Glomerular endothelial cell (primary cell): ENCODE measurements at places on chromosomes 6 and 20.
A peak's percentile ranks its signal among the peaks of the same experiment; 100 is the strongest.

- no peak for DNase-seq
Observed at GRCh38 chr6:71220466-71220865, 68.1 kb upstream of the OGFRL1 start.

DNA sequence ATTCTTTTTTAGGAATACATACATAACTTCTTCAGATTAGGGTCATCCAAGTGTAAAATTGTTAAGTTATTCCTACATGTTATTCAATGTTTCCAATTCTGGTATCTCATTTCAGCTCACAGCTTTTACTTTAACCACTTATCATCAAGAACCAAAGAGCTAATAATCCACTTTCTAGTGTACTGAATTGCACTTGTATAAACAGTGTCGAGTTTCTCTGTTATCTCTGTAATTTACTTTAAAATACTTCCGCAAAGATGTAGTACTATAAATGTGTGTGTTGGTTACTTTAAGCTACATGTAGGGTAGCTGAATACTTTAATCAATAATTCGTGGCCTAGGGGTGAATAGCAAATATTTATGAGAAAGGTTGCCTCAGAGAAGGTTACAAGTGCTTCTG is 8.8 kb upstream of the GJA1 start:
- DNase-seq: no peak

DNA sequence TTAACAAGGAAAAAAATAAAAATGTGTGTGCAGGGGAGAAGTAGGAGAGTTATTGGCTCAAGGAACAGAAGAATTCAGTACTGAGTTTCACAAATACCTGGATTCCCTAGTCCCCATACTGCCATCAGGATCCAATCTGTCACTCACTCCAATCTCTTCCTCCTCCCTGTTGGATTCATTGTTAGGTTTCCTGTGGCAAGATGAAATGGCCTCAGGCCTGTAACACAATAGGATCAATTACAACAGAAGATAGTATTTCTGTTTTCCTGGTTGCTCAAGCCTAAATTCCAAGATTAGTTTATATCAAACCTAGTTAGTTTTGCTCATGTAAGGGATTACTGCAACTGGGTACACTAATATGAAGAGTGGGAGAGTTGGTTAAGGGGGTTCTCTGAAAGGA is 24.4 kb downstream of the HCRTR2 start:
- no peak for DNase-seq

DNA sequence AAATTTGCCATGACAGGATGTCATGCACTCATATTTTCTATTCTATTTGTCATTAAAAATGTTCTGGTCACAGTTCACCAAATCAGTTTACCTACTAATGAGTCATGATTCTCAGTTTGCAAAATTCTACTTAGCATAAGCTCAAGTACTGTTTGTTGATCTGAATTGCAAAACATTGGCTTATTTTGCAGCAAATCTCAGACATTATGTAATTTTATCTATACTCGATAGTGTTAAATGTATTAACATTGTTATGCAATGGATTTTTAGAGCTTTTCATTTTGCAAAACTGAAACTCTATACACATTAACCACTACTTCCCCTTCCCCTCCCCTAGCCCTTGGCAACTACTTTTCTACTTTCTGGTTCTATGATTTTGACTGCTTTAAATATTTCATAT is 213.8 kb upstream of the ZFP64 start:
- no peak for DNase-seq

GRCh38 chr20:44433751-44434538 is 41.7 kb upstream of the TTPAL start:
- no peak for DNase-seq

- DNase-seq: no peak
Observed at GRCh38 chr20:17457588-17458190, 73.5 kb downstream of the BFSP1 start.

- no peak for DNase-seq
Observed at GRCh38 chr6:14451594-14452374, 334.2 kb downstream of the CD83 start.

- no peak for DNase-seq
Observed at GRCh38 chr6:9437836-9438235, 977.0 kb downstream of the TFAP2A start.

GRCh38 chr6:138920906-138921305 is 67.1 kb downstream of the REPS1 start:
- DNase-seq: peak; percentile 37

DNA sequence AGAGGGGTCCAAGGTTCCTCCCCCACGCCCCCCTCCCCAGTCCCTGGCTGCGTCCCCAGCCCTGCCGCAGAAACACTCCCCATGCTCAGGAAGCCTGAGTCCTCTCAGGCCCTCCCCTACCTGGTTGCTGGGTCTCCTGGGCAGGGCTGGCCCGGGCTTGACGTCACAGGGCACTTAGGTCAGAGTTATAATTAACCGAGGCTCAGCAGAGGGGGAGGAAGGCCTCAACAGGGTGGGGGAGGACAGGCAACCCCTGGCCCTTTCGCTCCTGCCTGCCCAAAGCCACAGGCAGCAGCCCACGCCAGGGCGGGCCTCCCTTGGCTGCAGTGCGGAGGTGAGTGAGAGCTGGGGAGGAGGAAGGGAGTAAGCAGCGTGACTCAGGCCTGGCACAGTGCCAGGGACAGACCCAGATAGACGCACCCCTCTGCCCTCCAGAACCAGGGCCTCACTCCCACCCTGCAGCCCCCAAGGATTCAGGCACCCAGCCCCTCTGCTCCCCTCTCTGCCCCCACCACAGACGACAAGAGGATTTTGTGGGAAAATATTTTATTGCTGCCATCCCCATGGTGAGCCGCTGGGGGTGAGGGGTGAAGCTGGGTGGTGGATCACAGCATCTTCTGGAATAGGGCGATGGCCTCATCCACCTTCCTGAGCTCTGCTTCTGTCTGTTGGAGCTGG is at the start of gene VWA7:
Gene VWA7, minus strand, starts transcription at position 340 of the 678 bp plus-strand sequence. CDS start 549 bp downstream, outside the sequence.
- no peak for DNase-seq

DNA sequence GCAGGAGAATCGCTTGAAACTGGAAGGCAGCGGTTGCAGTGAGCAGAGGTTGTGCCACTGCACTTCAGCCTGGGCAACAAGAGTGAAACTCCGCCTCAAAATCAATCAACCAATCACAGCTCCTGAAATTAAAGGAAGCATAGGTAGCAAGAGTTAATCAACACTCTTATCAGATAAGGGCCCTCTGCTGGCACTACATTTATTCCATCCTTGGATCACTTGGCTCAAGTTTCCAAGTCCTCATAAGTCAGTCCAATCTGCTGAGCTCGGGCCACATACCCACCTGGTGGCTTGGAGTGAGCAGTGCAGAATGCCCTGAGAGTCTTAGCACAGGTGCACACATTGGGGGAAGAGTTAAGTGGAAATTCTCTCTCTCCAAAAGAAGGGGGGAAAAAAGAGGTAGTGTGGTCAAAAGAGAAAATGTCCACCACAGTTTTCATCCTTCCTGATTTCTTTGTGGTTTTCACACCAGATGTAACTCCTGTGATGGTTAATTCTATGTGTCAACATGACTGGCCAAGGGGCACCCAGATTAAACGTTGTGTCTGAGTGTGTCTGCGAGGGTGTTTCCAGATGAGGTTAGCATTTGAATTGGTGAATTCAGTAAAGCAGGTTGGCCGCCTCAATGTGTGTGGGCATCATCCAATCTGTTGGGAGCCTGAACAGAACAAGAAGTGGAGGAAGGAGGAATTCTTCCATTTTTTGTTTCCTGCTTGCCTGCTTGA is 14.2 kb upstream of the FAM8A1 start:
- no peak for DNase-seq

DNA sequence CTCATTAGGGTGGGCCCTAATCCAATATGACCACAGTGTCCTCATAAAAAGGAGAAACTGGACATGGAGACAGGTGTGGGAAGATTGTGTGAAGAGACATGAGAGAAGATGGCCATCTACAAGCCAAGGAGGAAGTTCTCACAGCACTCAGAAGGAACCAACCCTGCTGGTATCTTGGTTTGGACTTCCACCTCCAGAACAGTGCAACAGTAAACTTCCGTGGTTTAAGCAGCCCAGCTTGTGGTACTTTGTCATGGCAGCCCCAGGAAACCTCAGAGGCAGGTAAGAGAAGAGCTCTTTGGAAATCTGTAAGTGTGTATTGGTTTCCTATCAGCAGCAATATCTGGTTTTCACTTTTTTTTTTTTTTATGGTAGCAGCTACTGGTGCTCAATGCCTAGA is 16.5 kb upstream of the CNKSR3 start:
- DNase-seq: no peak

- DNase-seq: no peak
Observed at GRCh38 chr6:168737481-168737880, 296.5 kb downstream of the SMOC2 start.

GRCh38 chr6:136587527-136587926 is 37.3 kb upstream of the MAP7 start:
- no peak for DNase-seq

DNA sequence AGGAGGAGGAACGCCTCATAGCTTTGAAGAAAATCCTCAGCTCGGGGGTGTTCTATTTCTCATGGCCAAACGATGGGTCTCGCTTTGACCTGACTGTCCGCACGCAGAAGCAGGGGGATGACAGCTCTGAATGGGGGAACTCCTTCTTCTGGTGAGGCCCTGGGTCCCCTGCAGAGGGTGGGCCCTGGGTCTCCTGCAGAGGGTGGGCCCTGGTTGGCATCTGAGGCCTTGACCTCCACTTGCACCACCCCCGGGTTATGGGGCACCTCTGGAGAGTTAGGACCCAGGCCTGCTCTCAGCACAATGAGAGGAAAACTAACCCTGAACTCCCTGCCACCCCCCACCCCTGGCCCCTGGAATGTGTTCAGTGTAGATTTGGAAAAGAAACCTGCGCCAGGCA is 47.2 kb downstream of the SYNJ2 start:
- no peak for DNase-seq

DNA sequence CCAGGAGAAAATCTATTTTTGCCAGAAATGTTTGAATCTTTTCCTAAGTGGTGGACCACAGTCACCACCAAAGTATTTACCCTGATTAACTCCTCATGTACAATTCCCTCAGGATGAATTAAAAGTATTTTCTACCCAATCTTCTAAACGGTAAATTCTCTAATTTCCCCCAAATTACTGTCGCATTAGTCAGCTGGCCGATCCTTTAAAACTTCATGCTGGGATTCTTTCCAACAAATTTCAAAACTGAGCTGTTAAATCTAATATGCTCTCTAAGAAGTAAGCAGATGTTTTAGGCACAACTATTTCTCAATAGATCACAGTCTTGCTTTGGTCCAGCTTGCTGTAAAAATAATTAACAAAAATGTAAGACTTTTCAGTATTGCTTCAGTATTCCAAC is 447.2 kb downstream of the FRK start:
- no peak for DNase-seq

GRCh38 chr6:65627015-65627414 is 80.0 kb downstream of the EYS start:
- DNase-seq: no peak

- DNase-seq: no peak
Observed at GRCh38 chr6:391559-392440, at the start of gene IRF4. Gene IRF4, plus strand, starts transcription at chr6:391752. Its CDS starts 1,401 bp downstream, at chr6:393153.

GRCh38 chr6:170036916-170037315 is 254.0 kb downstream of the DLL1 start:
- DNase-seq: no peak

- DNase-seq: no peak
Observed at GRCh38 chr6:49205526-49205925, 257.5 kb downstream of the MMUT start.

GRCh38 chr20:31835977-31836852 is 9.2 kb downstream of the FOXS1 start:
- DNase-seq: no peak

DNA sequence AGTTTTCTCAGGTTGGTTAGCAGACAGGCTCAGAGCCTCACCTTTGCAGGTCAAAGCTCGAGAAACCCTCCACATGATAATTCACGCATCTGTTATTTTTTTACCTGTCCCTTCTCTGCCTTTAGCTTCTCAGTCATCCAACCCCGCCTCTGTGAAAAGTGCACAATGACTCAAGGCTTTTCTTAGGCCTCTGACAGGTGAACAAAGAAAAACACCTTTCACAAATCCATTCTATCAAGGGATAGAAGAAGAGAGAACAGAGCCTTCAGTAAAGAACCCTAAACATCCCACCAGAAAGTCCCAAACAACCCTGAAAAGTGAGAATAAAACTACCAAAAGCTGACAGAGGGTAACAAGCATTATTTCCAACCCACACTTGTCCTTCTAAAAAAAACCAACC is 178.2 kb downstream of the GJA10 start:
- no peak for DNase-seq

- peak; percentile 34 for DNase-seq
Observed at GRCh38 chr20:51995551-51995951, 193.2 kb upstream of the SALL4 start.

GRCh38 chr20:13543783-13544182 is 94.9 kb downstream of the TASP1 start:
- DNase-seq: no peak

DNA sequence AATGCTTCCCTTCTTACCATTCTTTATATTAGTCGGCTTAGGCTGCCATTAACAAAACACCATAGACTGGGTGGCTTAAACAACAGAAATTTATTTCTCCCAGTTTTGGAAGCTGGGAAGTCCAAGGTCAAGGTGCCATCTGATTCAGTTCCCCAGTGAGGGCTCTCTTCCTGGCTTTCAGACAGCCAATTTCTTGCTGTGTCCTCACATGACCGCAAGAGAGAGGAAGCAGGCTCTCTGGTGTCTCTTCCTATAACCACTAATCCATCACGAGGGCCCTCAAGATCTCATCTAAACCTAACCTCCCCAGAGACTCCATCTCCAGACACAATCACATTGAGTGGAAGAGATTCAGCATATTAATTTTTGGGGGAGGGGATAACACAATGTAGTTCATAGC is 193.0 kb upstream of the SGK1 start:
- no peak for DNase-seq

DNA sequence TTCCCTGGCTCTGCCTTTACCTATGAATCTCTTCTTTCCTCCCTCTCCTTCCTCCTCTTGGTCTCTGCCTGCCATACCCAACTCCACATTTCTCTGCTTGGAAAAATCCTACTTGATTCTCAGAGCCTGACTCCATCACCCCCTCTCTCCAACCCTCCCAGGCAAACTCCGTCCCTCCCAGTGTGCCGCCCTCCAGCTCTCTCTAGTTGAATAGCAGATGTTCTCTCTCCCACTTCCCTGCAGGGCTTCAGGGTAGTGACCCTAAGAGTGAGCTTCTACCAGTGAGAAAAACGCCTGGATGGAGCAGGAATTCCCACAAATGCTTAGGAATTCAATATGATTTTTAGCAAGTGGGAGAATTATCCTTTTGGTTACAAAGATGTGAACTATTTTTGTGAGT is 141.6 kb downstream of the MTHFD1L start:
- no peak for DNase-seq

GRCh38 chr6:82568290-82568993 is 204.8 kb downstream of the TPBG start:
- DNase-seq: no peak

- DNase-seq: no peak
Observed at GRCh38 chr6:69866351-69866769, at the start of gene COL19A1. Gene COL19A1, plus strand, starts transcription at chr6:69866556. Its CDS starts 13,012 bp downstream, at chr6:69879568.
